ENCODE measurements at places on chromosomes 3 and 15.

DNA sequence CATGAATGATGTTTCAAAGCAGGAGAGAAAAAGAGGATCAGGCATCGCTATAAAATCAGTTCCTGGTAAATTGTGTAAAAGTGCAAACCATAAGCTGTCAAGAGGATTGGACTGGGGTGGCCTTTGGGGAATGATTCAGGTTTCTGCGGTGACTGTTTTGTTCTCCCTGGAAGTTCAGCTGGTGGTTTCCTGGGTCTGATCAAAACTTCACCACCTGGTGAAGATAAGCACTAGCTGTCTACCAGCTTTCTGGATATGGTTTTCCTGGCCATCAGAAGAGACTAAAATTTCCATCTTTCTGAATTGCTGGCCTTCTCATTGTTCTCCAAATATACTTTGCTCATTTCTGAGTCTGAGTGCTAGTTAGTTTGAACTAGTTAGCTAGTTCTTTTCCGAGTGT is 2.7 kb upstream of the NANOGP8 start:
- no peak for DNase-seq

GRCh38 chr3:172751175-172751704 is 714 bp downstream of the ECT2 start:
- DNase-seq: no peak

DNA sequence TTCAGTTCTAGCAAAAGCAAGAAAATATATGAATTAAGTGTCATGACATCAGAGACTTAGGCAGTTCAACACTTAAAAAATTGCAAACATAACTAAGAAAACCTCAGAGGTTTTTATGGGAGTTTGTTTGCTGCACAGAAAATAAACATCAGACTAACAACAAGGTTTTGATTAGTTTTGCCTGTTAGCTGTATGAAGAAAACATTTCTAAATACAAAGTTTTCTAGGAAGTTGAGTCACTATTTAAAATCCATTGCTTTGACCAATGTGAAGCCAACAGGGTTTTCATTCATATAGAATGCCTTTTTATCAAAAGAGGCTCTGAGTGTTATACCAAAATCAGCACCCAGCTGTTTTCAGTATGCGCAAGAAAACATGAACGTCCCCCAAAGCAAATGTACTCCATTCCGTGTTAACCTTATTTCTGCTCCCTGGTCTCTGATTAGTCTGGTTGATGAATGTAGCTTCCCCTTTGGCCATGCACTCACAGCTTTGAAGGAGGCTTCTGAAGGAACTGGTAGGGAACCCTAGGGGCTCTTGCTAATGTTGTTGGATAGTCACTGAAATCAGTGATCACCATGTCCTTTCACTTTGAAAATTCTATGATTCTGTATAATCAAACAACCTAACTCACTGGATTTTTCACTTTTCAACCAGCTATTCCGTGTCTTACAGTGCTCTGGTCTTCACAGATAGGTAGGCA is 89.6 kb upstream of the TSEN2 start:
- DNase-seq: no peak

GRCh38 chr3:107117922-107118536 is 259.2 kb upstream of the CCDC54 start:
- peak; percentile 33 for DNase-seq

DNA sequence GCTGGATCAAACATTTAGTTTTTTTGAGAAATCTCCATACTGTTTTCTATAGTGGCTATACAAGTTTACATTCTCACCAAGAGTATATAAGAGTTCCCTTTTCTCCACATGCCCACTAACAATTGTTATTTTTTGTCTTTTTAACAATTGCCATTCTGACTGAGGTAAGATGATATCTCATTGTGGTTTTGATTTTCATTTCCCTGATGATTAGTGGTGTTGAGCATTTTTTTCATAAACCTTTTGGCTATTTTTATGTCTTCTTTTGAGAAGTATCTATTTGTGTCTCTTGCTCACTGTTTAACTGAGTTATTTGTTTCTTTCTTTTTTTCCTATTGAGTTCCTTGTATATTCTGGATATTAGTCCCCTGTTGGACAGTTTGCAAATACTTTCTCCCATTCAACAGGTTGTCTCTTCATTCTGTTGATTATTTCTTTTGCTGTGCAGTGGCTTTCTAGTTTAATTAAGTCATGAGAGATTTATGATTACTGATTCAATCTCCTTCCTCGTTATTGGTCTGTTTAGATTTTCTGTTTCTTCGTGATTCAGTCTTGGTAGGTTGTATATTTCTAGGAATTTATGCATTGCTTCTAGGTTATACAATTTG is 6.7 kb upstream of the RNF13 start:
- no peak for DNase-seq

DNA sequence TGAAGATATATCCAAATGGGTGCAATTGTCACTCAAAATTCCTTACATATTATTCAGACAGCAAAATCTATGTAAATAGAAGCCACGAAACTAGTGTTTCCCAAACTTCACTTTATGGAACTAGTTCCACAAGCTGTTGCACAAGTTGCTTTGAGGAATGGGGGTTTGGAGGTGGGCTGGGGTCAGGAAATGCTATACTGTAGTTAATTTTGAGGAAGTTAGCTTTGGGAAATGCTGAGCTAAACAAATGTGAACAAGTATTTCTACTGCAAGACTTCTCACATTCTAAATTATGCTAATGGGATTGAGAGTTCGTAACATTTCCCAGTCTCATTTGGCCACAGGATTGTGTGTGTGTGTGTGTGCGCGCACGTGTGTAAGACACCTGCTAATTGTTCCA is 28.7 kb upstream of the SAMMSON start:
- no peak for DNase-seq

- no peak for DNase-seq
Observed at GRCh38 chr3:154250291-154250690, 74.0 kb downstream of the DHX36 start.

DNA sequence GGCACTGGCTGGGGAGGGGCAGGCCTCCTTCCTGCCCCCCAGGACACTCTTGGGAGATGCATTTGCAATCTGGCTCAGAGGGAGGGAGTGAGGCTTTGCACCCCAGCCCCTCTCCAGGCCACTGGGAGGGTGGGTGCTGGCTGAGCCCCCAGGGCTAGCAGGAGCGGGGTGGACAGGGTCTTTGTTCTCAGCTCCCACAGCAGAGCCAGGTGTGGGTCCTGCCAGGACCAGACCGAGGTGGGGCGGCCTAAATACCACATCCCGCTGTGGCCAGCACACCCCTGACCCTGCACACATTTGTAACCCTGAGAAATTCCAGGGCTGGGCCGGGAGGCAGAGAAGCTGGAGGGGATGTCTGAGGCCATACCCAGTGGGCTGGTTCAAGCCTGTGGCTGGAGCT is 41.0 kb downstream of the STARD5 start:
- no peak for DNase-seq

- DNase-seq: no peak
Observed at GRCh38 chr3:164658125-164658524, 420.2 kb downstream of the SI start.

GRCh38 chr3:13223574-13224237 is 150.5 kb upstream of the IQSEC1 start:
- no peak for DNase-seq

GRCh38 chr3:9077029-9077428 is 113.8 kb upstream of the RAD18 start:
- no peak for DNase-seq

- no peak for DNase-seq
Observed at GRCh38 chr3:127428344-127428997, 140.6 kb upstream of the PRR20G start.

- no peak for DNase-seq
Observed at GRCh38 chr3:143158014-143158988, 38.7 kb downstream of the CHST2 start.

DNA sequence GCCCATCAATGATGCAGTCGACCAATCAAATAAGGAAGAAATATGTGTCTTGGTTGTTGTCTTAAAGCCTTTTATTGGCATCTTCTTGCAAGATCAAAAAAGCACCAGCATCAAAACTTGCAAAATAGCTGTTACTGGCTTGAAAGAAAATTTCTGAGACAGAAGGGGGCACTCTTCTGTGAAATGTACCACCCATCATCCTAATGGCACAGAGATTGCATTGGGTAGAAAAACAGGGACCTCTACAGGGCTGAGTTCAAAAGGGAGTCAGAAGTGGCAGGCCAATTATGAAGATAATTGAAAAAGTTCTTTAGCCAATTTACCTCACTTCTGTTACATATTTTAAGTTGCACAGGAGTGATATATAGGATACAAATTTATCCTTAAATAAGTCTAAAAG is 122.3 kb upstream of the GPR149 start:
- DNase-seq: no peak

DNA sequence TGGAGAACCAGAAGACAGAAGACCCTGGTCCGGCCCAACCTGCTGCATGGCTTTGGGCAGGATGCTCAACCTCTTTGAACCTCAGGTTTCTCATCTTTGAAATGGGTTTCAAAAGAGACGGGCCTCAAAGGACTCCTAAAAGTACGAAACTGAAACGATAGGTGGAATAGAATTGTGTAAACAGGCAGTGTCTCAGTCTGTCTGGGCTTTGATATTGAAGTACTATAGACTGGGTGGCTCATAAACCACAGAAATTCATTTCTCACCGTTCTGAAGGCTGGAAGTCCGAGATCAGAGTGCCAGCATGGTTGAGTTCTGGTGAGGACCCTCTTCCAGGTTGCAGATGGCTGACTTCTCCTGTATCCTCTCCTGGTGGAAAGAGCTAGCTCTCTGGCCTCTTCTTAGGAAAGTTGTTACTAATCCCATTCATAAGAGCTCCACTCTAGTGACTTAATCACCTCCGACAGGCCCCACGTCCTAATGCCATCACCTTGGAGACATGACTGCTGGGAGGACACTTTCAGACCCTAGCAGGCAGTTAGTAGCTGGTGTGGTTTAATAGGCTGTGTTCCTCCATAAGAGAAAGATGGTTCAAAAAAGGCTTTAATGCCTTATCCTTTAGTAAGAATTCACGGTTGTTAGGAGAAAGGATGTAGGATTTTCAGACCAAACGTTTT is 35.7 kb downstream of the SSUH2 start:
- no peak for DNase-seq

DNA sequence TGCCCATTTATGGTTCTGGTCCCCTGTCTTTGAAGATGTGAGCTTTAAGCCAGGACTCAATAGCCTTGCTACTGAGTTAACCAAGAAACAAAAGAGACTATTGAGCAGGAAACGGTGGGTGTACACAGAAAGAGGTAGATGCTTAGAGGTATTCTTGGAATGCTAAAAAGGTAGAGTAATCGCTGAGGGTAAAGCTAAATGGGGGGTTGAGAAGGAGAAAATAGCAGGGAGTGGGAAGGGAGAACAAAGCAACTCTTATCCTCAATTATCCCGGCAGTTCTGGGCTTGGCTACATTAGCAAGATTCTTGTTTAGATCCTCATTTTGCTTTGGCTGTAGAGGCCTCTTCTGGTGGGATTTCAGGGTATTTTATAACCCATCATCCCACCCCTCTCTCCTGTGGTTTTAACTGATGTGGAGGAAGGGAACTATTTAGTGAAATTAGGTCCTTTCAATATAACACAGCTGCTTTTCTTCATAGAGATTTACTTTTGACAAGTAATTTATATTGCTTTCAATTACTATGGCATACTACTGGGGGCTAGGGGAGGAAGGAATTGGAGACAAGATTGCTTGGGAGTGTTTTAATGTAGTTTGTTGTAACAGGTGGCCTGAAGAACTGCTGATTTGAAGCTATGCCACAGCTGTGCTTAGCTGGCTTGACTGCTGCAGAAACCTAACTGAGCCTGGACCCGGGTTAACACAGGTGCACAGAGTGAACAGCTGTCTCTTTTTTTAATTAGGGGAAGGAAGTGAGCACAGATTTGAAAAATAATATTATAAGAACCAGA is 234.3 kb upstream of the CCDC54 start:
- DNase-seq: no peak

DNA sequence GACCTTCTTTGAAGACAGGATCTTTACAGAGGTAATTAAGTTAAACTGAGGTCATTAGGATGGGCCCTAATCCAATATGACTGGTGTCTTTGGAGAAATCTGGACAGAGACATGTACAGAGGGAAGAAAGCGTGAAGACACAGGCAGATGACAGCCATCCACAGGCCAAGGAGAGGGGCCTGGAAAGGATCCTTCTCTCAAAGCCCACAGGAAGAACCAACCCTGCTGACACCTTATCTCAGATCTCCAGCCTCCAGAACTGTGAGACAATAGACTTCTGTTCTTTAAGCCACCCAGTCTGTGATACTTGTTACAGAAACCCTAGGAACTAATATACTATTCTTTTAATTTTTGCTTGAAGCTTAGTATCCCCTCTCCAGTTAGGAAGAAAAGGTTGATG is 74.2 kb downstream of the WDR76 start:
- no peak for DNase-seq

GRCh38 chr15:32884146-32884545 is 166.3 kb downstream of the GREM1 start:
- no peak for DNase-seq

- DNase-seq: no peak
Observed at GRCh38 chr15:52343831-52344230, 48.2 kb upstream of the MYO5C start.

GRCh38 chr15:68833700-68834331 is 13.1 kb upstream of the ANP32A start:
- no peak for DNase-seq

GRCh38 chr3:142105991-142106390 is 43.4 kb downstream of the TFDP2 start:
- DNase-seq: no peak

GRCh38 chr15:68413363-68414205 is 18.4 kb downstream of the ITGA11 start:
- DNase-seq: no peak

DNA sequence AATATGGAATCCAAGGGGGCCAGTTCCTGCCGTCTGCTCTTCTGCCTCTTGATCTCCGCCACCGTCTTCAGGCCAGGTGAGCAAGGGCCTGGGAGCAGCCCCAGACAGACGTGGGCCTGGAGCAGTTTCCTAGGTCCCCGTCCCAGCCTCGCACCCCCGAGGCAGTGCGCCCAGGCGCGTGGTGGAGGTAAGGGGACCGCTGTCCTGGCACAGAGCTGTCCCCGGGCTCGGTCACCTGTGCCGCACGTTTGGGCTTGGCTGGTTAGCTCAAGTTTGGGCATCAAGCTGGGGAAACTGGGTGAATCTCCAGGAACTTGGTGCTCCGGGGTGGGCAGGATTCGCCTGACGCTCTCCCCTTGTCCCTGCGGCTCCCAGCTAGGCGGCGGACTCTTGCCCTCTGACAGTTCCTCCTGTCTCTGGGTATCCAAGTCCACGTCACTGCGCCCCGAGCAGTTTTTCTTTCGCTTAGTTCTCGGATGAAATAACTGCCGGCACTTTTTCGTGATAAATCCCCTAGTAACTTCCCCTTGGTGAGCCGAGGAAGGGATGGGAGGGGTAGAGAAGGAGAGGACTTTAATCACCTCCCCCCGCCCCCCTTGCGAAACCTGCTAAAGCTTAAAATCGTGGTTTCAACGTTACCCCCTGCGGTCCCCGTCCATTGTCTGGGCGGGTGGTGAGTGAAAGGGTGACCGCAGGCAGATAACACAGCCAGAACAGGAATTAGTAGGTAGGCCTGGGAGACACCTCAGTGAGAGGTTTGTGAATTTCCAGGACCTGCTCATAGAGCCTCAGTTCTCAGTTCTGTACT is 901 bp downstream of the ALCAM start:
- no peak for DNase-seq

GRCh38 chr15:66409565-66410108 is 22.9 kb downstream of the MAP2K1 start:
- no peak for DNase-seq

- no peak for DNase-seq
Observed at GRCh38 chr3:197519801-197520211, 36.0 kb downstream of the BDH1 start.

- no peak for DNase-seq
Observed at GRCh38 chr3:51538115-51538458, 432 bp upstream of the RAD54L2 start.

Measured in glomerular endothelial cell (primary cell).